K562 (cell line): ENCODE measurements at places on chromosomes 6 and 20. TPM values are rescaled to one million over a fixed set of nuclear protein-coding genes. Genes with fewer than 3 reads are reported as not detected.

Gene MAP7
- 6.1 and 7.4 TPM in 2 replicates for total RNA-seq

Gene TMEM217
- total RNA-seq = 1.9 and 2.0 TPM in 2 replicates

Gene CRISP1
- total RNA-seq = not detected in 2 replicates

Gene SLC22A7
- not detected in 2 replicates for total RNA-seq

Gene PRSS35
- not detected in 2 replicates for total RNA-seq

Gene ZNF165
- total RNA-seq = 1.1 and 1.2 TPM in 2 replicates

Gene HLA-DOB
- 1.3 and 2.5 TPM in 2 replicates for total RNA-seq

Gene HDGFL1
- total RNA-seq = 0.38 and 0.49 TPM in 2 replicates

Gene RFX6
- not detected in 2 replicates for total RNA-seq

Gene SMLR1
- 0.07 TPM in 1 of 2 replicates, not detected in the other for total RNA-seq

Gene GJA1
- 0.58 and 0.67 TPM in 2 replicates for total RNA-seq
